ENCODE measurements at places on chromosomes 7 and 10.

- no peak overlapping the region for H3K4me3 ChIP-seq
- no peaks in the 10 kb centered on the region for H3K27me3 ChIP-seq
- H3K4me1 ChIP-seq, result peaks cover 12% of the 10 kb centered on the region
- no peak overlapping the region for H3K27ac ChIP-seq
- no peaks in the 10 kb centered on the region for H3K36me3 ChIP-seq
Observed at GRCh38 chr7:96330193-96330592, 8.3 kb upstream of the SLC25A13 start.

GRCh38 chr10:46526682-46527038 lies 29.8 kb downstream of the GPRIN2 start:
- H3K27me3 ChIP-seq, result peaks cover 52% of the 10 kb centered on the region
- H3K27ac ChIP-seq, result no peak overlapping the region
- no peak overlapping the region for H3K4me3 ChIP-seq
- H3K4me1 ChIP-seq, result peaks cover 7% of the 10 kb centered on the region
- DNase-seq, result peak; percentile 14
- no peaks in the 10 kb centered on the region for H3K36me3 ChIP-seq

GRCh38 chr7:80040335-80040734 lies 94.3 kb upstream of the GNAI1 start:
- H3K4me1 ChIP-seq, result no peaks in the 10 kb centered on the region
- DNase-seq, result no peak
- no peaks in the 10 kb centered on the region for H3K36me3 ChIP-seq
- no peak overlapping the region for H3K27ac ChIP-seq
- no peaks in the 10 kb centered on the region for H3K27me3 ChIP-seq

DNA sequence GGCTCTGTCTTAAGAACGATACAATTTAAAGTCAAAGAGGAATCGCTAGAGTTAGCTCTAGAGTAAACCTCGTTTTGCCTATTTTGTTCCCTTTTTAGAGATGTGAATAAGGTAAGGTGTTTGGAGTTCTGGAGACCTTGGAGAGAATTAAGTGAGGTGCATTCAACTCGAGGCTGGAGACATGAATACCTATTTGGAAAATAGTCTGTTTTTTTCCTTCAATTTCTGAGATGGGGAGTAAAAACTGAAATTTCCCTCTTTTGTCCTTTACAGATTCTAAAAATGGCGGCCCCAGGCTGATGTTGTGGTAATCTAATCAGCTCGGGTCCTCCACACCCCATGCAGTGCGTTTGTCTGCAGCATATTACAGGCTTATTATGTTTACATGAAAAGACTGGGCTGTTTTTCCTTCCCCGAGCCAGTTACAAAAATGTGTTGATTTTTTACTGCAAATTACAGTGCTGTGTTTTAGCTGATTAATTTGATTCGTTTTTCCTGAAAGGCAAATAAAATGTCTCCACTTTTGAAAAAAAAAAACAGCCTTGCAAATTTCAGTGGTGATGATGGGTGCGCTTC lies 1.5 kb downstream of the KMT2E start:
- no peaks in the 10 kb centered on the region for H3K36me3 ChIP-seq
- H3K27ac ChIP-seq, result peak overlapping the region; percentile 100
- peak overlapping the region; percentile 75 for H3K4me3 ChIP-seq
- H3K4me1 ChIP-seq, result peaks cover 72% of the 10 kb centered on the region
- no peaks in the 10 kb centered on the region for H3K27me3 ChIP-seq
- DNase-seq, result no peak

DNA sequence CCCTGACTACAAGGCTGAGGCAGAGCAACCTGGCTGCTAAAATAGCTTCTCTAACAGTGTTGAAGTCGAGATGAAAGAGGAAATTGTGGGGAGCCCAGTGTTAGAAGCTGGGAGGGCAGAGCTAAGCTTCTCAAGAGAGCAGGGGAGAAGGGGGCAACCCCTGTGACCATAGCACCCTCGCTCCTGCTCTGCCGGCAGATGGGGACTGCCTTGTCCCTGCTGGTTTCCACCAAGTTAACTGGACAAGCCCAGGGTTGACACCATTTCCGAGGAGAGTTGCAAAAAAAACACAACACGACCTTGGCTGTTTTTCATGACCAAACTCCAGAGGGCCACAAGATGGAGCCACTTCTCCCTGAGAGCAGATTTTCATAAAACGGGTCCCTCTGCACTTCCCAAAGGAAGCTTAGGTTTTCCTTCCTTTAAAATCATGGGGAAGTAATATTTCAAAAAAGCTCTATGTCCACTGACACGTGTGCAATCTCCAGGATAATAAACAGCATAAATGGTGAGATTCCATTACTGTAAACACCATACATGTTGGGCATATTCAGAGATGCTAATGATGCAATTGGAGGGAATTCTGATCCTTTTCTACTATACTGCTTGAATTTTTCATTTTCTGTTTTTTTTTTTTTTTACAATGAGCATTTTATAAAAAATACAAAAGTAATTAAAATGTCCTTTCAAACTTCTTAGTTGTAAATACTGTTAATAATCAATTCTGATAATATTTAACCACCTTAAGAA lies 140.4 kb downstream of the PIP4K2A start:
- no peak for DNase-seq
- no peak overlapping the region for H3K27ac ChIP-seq
- peaks cover 14% of the 10 kb centered on the region for H3K4me1 ChIP-seq
- no peaks in the 10 kb centered on the region for H3K27me3 ChIP-seq

DNA sequence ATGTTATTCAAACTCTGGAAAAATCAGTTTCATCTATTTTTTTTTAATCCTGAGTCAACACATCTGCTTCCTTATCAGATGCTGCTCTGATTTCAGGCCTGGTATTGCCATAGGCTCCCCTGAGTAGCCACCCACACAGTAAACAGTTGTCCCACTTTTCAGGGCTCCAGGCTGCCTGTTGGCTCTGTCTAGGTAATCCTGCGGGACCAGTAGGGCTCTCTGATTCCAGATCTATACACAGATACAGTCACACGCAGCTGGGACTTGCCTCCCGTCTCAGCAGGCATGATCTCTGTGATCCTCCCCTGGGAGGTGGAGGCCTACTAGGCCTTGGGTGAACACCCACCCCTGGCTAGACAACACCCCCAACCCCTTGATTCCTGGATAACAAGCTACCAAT lies 206.1 kb downstream of the CREB5 start:
- DNase-seq, result no peak
- no peaks in the 10 kb centered on the region for H3K36me3 ChIP-seq
- no peaks in the 10 kb centered on the region for H3K27me3 ChIP-seq
- H3K4me1 ChIP-seq, result peaks cover 39% of the 10 kb centered on the region
- no peak overlapping the region for H3K27ac ChIP-seq
- H3K4me3 ChIP-seq, result no peak overlapping the region

- H3K27ac ChIP-seq, result no peak overlapping the region
- no peaks in the 10 kb centered on the region for H3K36me3 ChIP-seq
- H3K4me3 ChIP-seq, result no peak overlapping the region
- H3K4me1 ChIP-seq, result peaks cover 8% of the 10 kb centered on the region
- no peak for DNase-seq
- no peaks in the 10 kb centered on the region for H3K27me3 ChIP-seq
Observed at GRCh38 chr7:70263471-70264255, 665.4 kb downstream of the AUTS2 start.

- H3K27me3 ChIP-seq, result no peaks in the 10 kb centered on the region
- no peak for DNase-seq
- H3K4me3 ChIP-seq, result no peak overlapping the region
- no peak overlapping the region for H3K27ac ChIP-seq
- no peaks in the 10 kb centered on the region for H3K36me3 ChIP-seq
Observed at GRCh38 chr7:137363683-137364082, 20.1 kb upstream of the PTN start.

DNA sequence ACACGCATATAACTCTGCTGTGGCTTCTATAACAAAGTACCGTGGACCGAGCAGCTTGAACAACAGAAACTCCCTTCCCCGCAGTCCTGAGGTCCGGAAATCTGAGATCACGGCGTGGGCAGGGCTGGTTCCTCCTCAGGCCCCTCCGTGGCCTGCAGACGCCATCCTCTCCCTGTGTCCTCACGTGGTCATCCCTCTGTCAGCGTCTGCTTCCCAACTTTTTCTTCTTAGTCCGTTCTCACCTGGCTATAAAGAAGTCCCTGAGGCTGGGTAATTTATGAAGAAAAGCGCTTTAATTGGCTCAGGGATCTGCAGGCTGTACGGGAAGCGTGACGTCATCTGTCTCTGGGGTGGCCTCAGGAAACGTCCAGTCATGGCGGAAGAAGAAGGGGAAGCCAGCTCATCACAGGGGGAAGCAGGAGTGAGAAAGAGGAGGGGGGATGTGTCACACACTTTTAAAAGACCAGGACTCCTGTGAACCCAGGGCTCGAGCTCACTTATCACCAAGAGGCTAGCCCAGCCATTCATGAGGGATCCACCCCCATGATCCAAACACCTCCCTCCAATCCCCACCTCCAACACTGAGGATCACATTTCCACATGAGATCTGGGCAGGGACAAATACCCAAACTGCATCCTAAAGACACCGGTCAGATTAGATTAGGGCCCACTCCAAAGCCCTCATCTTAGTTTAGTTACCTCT lies 91.2 kb upstream of the INSIG1 start:
- peak; percentile 54 for DNase-seq
- peaks cover 57% of the 10 kb centered on the region for H3K27me3 ChIP-seq
- peaks cover 18% of the 10 kb centered on the region for H3K4me1 ChIP-seq

DNA sequence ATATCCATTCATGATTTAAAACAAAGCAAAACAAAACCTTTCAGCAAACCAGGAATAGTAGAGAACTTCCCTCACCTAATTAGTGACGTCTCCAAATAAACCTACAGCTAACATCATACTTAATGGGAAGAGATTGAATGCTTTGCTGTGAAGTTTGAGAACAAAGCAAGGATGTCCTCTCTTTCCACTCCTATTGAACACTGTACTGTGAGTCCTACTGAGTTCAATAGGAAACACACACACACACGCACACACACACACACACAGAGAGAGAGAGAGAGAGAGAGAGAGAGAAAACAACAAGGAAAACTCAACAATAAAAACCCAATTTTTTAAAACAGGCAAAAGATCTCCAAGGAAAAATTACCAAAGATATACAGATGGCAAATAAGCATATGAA lies 32.3 kb downstream of the PODXL start:
- no peak for DNase-seq
- H3K36me3 ChIP-seq, result no peaks in the 10 kb centered on the region
- peaks cover 96% of the 10 kb centered on the region for H3K4me1 ChIP-seq
- no peak overlapping the region for H3K4me3 ChIP-seq
- peak overlapping the region; percentile 83 for H3K27ac ChIP-seq
- H3K27me3 ChIP-seq, result no peaks in the 10 kb centered on the region

DNA sequence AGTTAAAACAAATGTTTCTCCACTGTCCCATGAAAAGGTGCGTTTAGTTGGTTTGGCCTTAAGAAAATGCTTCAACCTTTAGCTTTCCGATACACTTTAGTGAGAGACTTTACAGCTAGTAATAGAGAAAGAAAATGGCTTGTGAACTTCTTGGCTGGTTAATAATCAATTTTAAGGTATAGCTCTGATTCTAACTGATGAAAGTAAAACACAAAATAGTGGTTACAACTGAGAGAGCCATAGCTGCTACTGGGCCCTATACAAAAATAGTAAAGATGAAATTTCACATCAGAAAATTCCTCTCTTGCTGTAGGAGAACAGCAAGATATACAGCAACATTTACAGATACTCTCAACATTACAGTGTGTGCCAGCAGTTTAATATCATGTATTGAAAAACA lies 371.4 kb downstream of the PHTF2 start:
- H3K4me1 ChIP-seq, result peaks cover 10% of the 10 kb centered on the region
- no peaks in the 10 kb centered on the region for H3K36me3 ChIP-seq
- H3K4me3 ChIP-seq, result no peak overlapping the region
- no peak overlapping the region for H3K27ac ChIP-seq
- no peak for DNase-seq

DNA sequence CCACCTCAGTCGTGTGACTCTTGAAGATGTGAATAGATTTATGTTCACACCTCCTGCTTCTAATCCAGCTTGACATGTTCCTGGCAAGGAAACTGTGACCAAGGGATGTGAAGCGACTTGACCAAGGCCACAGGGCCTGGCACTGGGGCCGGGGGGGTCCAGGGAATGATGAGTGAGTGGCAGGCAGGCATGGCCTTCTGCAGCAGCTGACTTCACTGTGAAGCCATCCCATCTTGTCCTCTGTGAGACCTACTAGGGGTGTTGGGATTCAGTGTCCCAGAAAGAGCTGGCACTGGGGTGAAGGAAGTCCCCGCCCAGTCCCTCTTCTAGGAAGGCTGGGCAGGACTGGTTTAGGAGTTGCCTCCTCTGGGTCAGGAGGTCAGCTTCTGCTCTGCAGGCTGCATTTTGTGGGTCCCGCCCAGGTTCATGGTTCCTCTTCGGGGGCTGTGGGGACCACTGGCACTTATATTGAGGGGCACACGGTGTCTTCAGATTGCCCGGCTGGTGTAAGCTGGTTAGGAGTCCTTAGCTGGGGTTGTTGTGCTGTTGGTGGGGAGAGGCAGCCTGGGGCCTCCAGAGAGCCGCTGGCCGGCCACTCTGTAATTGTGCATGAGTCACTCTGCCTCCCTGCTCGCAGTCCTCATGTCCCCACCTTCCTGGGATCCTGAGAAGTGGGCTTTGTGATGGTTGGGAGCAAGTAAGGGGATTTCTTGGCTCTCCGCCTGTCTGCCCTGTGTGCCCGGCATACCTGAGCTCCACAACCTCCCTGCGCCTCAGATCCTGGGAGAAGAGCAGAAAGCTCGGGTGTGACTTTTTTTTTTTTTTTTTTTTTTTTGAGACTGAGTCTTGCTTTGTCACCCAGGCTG lies 11.0 kb downstream of the ZMIZ1 start:
- DNase-seq, result peak; percentile 67
- H3K4me3 ChIP-seq, result peak overlapping the region; percentile 20
- peak overlapping the region; percentile 99 for H3K27ac ChIP-seq

GRCh38 chr10:22997096-22997495 lies 69.2 kb downstream of the ARMC3 start:
- peaks cover 34% of the 10 kb centered on the region for H3K27me3 ChIP-seq
- no peaks in the 10 kb centered on the region for H3K4me1 ChIP-seq
- H3K36me3 ChIP-seq, result no peaks in the 10 kb centered on the region

GRCh38 chr10:5343561-5343960 lies 21.2 kb upstream of the UCN3 start:
- H3K4me3 ChIP-seq, result no peak overlapping the region
- peaks cover 19% of the 10 kb centered on the region for H3K27me3 ChIP-seq
- DNase-seq, result no peak
- H3K27ac ChIP-seq, result no peak overlapping the region
- H3K4me1 ChIP-seq, result no peaks in the 10 kb centered on the region
- H3K36me3 ChIP-seq, result no peaks in the 10 kb centered on the region

DNA sequence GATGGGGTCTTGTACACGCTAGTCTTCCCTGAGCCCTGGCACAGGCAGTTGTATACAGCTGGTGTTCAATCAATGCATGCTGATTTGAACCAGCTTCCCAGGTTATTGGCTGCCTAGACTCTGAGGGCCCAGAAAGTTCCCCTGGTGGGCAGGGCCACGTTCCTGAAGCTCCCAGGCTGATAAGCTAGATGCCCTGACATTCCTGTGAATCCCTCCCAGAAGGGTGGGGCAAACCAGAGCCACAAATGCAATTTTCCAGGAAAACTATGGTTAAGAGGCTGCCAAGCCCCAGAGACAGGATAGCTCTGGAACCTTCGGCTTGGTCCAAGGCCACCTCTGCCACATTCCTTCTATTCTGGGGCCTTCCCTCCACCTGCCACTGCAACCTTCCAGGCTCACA lies 78.2 kb downstream of the FAM53B start:
- H3K27ac ChIP-seq, result peak overlapping the region; percentile 36
- no peak overlapping the region for H3K4me3 ChIP-seq
- H3K36me3 ChIP-seq, result peaks cover 6% of the 10 kb centered on the region
- H3K4me1 ChIP-seq, result peaks cover 93% of the 10 kb centered on the region
- no peaks in the 10 kb centered on the region for H3K27me3 ChIP-seq
- DNase-seq, result no peak

Data from left ventricle myocardium inferior (tissue), 1 donor.